Activated CD8-positive, alpha-beta T cell treated with anti-CD3 and anti-CD28 coated beads, Interleukin-2, amount 10 ng/mL, durations not matched to agents 7 days and 5 days (primary cell): ENCODE measurements at places on chromosomes 7 and 10.

DNA sequence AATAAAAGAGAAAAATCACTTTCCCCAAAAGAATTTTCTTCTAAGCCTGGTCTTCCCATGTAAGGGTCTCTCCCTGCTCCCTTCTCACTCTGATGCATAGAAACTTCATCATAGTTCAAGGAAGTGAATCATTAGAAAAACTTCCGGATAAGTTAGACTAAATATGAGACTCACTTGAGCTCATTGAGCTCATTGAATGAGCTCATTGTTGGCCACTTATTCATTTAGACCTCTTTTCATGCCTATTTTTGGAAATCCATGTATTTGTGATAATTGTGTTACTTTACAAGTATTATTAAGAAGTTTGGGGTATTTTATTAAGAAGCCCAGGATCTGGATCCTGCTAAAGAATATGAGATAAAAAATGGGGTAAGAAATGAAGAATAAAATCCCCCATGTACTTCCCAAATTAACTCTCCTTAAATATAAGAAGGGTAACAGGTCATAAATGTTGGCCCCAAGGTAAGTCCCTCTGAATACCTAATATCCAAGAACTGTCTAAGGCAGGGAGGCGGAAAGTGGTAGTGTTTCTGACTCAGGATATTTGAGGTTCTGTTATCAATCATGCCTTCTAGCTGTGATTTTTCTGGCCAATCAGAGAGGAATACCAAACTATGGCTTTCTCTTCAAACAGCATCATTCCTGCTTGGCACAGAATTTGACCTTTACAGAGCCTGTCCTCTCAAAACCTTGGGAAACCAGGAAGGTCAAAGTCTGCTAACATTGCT lies 236.5 kb upstream of the PTN start:
- no peaks in the 10 kb centered on the region for H3K4me1 ChIP-seq
- no peak overlapping the region for H3K27ac ChIP-seq
- H3K36me3 ChIP-seq = no peaks in the 10 kb centered on the region
- DNase-seq = no peak
- no peak overlapping the region for H3K4me3 ChIP-seq
- H3K27me3 ChIP-seq = no peaks in the 10 kb centered on the region

DNA sequence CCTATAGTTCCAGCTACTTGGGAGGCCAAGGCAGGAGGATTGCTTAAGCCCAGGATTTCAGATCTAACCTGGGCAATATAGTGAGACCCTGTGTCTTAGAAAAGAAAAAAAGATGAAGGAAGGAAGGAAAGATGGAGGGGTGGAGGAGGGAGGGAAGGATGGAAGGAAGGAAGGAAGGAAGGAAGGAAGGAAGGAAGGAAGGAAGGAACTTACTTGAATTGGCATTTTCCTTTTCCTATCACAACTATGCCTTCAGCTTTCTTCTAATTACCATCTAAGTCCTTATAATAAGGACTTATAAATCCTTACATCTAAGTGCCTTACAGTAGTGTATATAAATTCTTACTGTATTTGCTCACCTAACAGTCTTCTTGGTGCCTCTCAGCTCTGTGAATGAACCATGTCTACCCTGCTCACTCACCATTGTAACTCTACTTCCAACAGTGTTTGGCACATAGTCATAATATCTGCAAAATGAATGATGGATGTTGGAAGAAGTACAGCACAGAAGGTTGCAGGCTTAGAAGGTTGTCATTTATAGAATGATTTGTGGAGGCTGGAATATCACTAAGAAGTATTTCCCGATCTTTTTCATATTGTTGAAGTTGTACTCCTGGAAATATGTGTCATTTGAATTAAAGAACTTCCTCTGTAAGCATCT lies 125.5 kb downstream of the KIAA1217 start:
- H3K36me3 ChIP-seq = no peaks in the 10 kb centered on the region
- no peak for DNase-seq
- H3K27me3 ChIP-seq = no peaks in the 10 kb centered on the region

- no peak overlapping the region for H3K4me3 ChIP-seq
- no peak overlapping the region for H3K27ac ChIP-seq
- no peaks in the 10 kb centered on the region for H3K27me3 ChIP-seq
Observed at GRCh38 chr7:106609416-106609815, 51.5 kb downstream of the CCDC71L start.

DNA sequence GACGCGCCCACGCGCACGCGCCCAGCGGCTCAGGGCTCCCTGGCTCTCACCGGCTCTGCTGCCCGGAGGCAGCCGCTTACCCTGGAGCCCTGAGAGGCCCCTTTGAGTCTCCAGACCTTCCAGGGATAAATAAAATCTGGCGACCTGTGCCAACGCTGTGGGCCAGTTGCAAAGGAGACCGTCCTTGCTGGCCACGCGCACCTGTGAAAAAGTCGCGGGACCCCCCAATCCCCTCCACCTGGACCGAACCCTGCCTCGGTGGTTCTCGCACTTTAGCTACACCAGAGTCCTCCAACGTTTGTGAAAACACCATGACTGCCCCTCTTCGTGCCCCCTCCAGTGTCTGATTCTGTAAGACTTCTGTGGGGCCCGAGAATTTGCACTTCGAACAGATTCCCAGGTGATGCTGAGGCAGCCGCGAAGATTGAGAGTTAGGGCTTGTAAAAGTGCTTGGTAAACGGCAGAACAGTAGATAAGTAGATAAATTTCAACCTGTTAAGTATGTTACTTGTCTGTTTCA lies 102.4 kb upstream of the SVIL start:
- no peak overlapping the region for H3K27ac ChIP-seq
- peaks cover 7% of the 10 kb centered on the region for H3K4me1 ChIP-seq
- H3K4me3 ChIP-seq = peak overlapping the region; percentile 67

- H3K36me3 ChIP-seq = no peaks in the 10 kb centered on the region
- peaks cover 6% of the 10 kb centered on the region for H3K4me1 ChIP-seq
- H3K27me3 ChIP-seq = no peaks in the 10 kb centered on the region
- H3K4me3 ChIP-seq = no peak overlapping the region
- DNase-seq = no peak
- no peak overlapping the region for H3K27ac ChIP-seq
Observed at GRCh38 chr10:83915801-83916200, 223.5 kb upstream of the GHITM start.

- H3K4me1 ChIP-seq = peaks cover 8% of the 10 kb centered on the region
- H3K36me3 ChIP-seq = peaks cover 6% of the 10 kb centered on the region
- no peak for DNase-seq
- no peak overlapping the region for H3K4me3 ChIP-seq
- no peaks in the 10 kb centered on the region for H3K27me3 ChIP-seq
- H3K27ac ChIP-seq = no peak overlapping the region
Observed at GRCh38 chr10:50385624-50386023, 134.3 kb upstream of the ASAH2 start.

GRCh38 chr10:70458329-70459060 lies 17.0 kb upstream of the NODAL start:
- no peaks in the 10 kb centered on the region for H3K36me3 ChIP-seq
- no peak overlapping the region for H3K4me3 ChIP-seq
- H3K27me3 ChIP-seq = peaks cover 46% of the 10 kb centered on the region
- H3K4me1 ChIP-seq = no peaks in the 10 kb centered on the region
- no peak for DNase-seq

DNA sequence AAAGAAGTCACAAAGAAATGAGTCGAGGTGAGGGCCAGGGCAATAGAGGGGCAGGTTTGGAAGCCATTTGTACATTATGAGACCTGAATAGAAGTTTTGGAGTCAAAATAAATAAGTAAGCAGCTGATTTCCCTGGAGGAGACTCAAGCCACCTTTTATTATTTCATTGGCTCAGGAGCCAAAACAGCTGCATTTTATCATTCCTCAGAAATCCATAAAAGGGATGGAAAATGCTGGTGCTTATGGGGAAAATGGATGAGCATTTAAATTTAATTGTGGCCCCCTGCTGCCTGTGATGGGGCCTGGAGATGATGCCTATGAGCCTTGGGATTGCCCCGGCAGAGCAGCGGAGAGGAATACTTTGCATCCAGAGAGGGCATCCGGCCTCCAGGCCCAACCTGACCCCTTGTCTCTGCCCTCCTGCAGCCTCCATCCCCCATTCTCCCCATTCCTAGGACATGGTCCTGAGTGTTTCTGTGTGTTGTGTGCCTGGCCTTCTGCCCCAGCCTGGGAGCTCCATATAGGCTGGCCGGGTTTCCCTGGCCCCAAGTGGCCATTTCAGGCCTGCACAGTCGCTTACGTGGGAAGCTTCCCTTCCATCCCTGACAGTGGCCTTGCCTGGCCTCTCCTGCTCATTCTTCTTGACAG lies 296.8 kb upstream of the ZMIZ1 start:
- DNase-seq = no peak
- no peak overlapping the region for H3K4me3 ChIP-seq
- H3K27ac ChIP-seq = no peak overlapping the region
- no peaks in the 10 kb centered on the region for H3K36me3 ChIP-seq
- H3K4me1 ChIP-seq = no peaks in the 10 kb centered on the region

GRCh38 chr10:79304479-79305087 lies 42.7 kb upstream of the PPIF start:
- H3K36me3 ChIP-seq = peaks cover 48% of the 10 kb centered on the region
- no peaks in the 10 kb centered on the region for H3K27me3 ChIP-seq
- DNase-seq = no peak

GRCh38 chr7:26188957-26189541 lies 11.5 kb downstream of the HNRNPA2B1 start:
- DNase-seq = no peak
- H3K4me3 ChIP-seq = no peak overlapping the region
- peak overlapping the region; percentile 24 for H3K27ac ChIP-seq
- peaks cover 86% of the 10 kb centered on the region for H3K4me1 ChIP-seq
- no peaks in the 10 kb centered on the region for H3K27me3 ChIP-seq

- H3K27me3 ChIP-seq = no peaks in the 10 kb centered on the region
- H3K4me1 ChIP-seq = no peaks in the 10 kb centered on the region
- DNase-seq = peak; percentile 56
- no peak overlapping the region for H3K4me3 ChIP-seq
- H3K27ac ChIP-seq = no peak overlapping the region
Observed at GRCh38 chr7:66837007-66837406, 84.0 kb upstream of the TMEM248 start.

- no peak for DNase-seq
- H3K4me3 ChIP-seq = no peak overlapping the region
- peaks cover 4% of the 10 kb centered on the region for H3K27me3 ChIP-seq
- no peaks in the 10 kb centered on the region for H3K4me1 ChIP-seq
Observed at GRCh38 chr7:94632338-94633013, 23.5 kb downstream of the SGCE start.

DNA sequence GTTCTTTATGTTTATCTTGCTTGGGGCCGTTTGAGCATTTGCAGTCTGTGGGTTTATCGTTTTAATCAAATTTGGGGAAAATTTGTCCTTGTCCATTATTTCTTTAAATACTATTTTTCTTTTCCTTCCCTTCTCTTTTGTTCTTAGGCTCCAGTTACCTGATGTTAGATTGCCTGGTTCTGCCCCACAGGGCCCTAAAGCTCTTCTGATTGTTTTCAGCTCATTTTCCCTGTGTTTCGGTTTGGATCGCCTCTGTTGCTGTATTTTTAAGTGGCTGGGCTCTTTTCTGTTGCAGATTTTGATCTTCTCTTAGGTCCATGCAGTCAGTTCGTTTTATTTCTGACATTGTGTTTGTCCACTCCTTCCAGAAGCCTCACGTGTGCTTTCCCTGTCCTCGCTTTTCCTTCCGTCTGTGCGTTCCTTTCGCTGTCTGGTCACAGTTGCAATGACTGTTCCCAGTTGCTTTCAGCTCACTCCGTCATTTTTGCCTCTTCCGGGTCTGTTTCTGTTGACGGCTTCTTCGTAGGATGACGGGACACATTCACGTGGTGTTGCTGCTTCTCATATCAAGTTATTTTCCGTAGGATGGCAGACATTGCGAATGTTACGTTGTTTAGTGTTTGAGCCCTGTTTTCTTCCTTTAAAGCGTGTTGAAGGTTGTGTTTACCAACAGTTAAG lies 111.4 kb downstream of the INPP5A start:
- no peak for DNase-seq
- no peak overlapping the region for H3K4me3 ChIP-seq
- no peak overlapping the region for H3K27ac ChIP-seq
- no peaks in the 10 kb centered on the region for H3K36me3 ChIP-seq
- H3K27me3 ChIP-seq = no peaks in the 10 kb centered on the region

- H3K27me3 ChIP-seq = peaks cover 45% of the 10 kb centered on the region
- H3K27ac ChIP-seq = no peak overlapping the region
- DNase-seq = no peak
- H3K4me1 ChIP-seq = peaks cover 2% of the 10 kb centered on the region
- no peaks in the 10 kb centered on the region for H3K36me3 ChIP-seq
Observed at GRCh38 chr10:75430000-75430763, 1.2 kb upstream of the LRMDA start.

- DNase-seq = no peak
- no peaks in the 10 kb centered on the region for H3K27me3 ChIP-seq
- no peak overlapping the region for H3K4me3 ChIP-seq
- no peaks in the 10 kb centered on the region for H3K4me1 ChIP-seq
- no peaks in the 10 kb centered on the region for H3K36me3 ChIP-seq
Observed at GRCh38 chr7:9691286-9691685, 1257.9 kb downstream of the NXPH1 start.

GRCh38 chr7:5334671-5335070 lies 51.9 kb downstream of the SLC29A4 start:
- no peak for DNase-seq
- H3K36me3 ChIP-seq = peaks cover 66% of the 10 kb centered on the region
- H3K4me1 ChIP-seq = peaks cover 17% of the 10 kb centered on the region
- H3K27ac ChIP-seq = no peak overlapping the region

GRCh38 chr7:36985316-36985715 lies 261.0 kb upstream of the AOAH start:
- peaks cover 26% of the 10 kb centered on the region for H3K4me1 ChIP-seq
- no peak for DNase-seq
- H3K4me3 ChIP-seq = no peak overlapping the region
- H3K27me3 ChIP-seq = no peaks in the 10 kb centered on the region

GRCh38 chr10:26157734-26158133 lies 58.8 kb upstream of the GAD2 start:
- H3K4me1 ChIP-seq = no peaks in the 10 kb centered on the region
- H3K4me3 ChIP-seq = no peak overlapping the region
- peaks cover 2% of the 10 kb centered on the region for H3K27me3 ChIP-seq
- no peak for DNase-seq
- no peak overlapping the region for H3K27ac ChIP-seq

DNA sequence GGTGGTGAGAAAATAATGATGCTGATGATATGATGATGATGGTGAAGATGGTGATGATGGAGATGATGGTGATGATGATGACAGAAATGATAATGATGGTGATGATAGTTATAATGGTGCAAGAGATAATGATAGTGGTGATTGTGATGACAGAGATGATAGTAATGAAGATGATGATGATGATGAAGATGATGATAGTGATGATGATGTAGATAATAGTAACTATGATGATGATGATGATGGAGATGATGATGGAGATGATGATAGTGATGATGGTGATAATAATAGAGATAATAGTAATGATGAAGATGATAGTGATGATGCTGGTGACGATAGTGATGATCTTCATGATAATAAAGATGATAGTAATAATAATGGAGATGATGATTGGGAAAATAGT lies 22.2 kb downstream of the ABCA13 start:
- H3K36me3 ChIP-seq = no peaks in the 10 kb centered on the region
- no peak overlapping the region for H3K27ac ChIP-seq
- DNase-seq = no peak
- no peaks in the 10 kb centered on the region for H3K27me3 ChIP-seq

GRCh38 chr7:156473476-156474240 lies 166.9 kb upstream of the RNF32 start:
- peak; percentile 48 for DNase-seq
- H3K27ac ChIP-seq = no peak overlapping the region
- H3K4me3 ChIP-seq = no peak overlapping the region
- no peaks in the 10 kb centered on the region for H3K4me1 ChIP-seq
- peaks cover 9% of the 10 kb centered on the region for H3K27me3 ChIP-seq
